ENCODE measurements at places on chromosomes 3 and 15.
A peak's percentile ranks its signal among the peaks of the same experiment; 100 is the strongest.

DNA sequence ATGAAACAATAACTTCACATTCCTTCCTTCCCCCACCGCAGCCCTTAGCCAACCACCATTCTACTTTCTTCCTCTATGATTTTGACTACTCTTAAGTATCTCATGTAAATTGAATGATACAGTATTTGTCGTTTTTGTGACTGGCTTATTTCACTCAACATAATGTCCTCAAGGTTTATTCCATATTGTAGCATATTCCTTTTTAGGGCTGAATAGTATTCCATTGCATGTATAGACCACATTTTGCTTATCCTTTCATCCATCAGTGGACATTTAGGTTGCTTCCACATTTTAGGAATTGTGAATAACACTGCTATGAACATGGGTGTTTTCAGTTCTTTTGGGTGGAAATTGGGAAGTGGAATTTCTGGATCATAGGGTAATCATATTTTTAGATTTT lies 106.1 kb downstream of the THSD4 start:
- no peak for DNase-seq

DNA sequence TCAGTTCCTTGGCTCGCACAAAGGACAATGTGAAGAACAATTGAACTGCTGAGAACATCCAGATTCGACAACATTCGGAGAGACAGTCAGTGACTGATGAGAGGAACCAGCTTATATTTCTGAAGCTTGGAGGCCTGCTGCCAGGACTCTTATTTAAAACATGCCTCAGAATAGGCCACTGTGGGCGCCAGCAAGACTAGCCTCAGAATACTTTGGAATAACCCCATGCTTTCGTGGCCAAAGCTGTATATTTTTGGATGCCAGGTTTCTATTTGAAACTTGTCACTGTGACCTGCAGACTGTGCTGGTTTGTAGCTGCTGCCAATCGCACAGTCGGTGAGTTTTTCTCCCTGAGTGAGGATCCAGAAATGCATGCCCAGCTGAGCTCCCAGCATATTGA lies 129.9 kb upstream of the UBE3A start:
- DNase-seq: no peak

- DNase-seq: no peak
These were observed 139.9 kb downstream of the ALDH1A2 start for GRCh38 chr15:57925650-57926049.

DNA sequence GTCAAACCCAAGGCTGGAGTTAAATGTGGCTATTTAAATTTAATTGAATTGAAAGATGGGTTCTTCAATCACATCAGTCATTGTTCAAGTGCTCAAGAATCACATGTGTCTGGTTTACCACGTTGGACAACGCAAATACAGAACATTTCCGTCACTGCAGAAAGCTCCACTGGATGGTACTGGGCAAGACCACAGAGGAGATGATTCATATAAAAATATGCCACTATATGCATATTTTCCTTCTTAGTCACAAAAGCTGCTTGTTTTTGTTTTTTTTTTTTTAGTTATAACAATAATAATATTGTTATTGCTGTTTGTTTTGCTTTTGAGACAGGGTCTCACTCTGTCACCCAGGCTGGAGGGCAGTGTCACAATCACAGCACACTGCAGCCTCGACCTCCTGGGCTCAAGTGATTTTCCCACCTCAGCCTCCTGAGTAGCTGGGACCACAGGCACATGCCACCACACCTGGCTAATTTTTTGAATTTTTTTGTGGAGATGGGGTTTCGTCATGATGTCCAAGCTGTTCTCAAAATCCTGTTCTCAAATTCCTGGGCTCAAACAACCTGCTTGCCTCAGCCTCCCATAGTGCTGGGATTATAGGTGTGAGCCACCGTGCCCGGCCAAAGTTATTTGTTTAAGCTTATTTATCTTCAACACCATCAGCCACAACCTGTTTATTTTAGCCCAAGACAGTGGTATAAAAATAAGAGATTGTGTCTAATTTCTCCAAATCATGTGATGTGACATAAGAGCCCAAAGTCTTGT lies 19.4 kb downstream of the RTP3 start:
- no peak for DNase-seq

DNA sequence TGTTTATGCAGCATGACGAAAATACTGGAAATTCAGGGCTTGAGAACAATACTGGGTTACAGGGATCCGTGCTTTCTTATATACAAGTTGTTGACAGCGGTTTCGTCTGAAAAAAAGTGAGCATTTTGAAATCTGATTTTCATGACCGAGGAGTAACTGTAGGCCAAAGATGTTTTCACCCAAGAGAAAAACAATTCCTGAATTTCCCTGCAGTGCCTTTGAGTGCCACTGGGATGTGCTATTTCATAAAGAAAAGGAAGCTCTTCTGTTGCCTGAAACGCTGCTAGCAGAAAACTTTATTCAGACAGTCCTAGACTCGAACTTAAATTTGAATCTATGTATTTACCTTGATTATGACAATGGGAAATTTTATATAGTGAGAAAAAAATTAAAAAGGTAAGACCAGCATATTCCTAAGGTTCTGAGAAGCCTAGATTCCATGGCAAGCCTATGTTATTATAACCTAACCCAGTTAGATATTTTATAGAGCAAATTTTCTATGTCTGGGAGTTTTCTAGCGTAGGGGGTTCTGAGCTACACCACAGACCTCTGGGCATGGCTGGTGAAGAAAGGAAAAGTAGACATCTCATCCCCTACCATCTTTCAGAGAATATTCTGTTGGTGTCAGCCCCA lies 30.2 kb downstream of the KCNAB1 start:
- DNase-seq: no peak

DNA sequence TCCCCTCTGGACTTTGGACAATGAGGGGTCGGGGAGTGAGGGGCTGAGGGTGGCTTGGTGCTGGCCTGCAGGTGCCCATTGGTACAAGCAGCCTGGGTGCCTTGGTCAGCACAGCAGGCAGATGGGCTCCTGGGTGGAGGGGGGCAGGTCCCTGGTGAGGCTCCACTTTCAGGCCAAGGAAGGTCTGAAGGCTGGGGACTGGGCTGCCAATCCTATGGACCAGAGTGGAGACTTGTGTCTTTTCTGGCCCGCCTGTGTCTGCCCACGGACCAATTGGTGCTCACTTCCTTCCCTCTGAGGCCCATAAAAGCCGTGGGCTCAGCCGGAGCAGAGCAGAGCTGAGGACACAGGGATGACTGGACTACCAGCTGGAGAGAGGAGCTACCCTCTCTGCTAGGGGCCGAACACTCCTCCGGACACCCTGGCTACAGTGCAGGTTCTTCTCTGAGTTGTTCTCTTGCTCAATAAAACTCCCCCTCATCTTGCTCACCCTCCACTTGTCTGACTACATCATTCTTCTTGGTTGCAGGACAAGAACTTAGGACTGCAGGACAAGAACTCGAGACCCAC lies 31.9 kb upstream of the IREB2 start:
- no peak for DNase-seq

- DNase-seq: no peak
These were observed 63.6 kb downstream of the PROS1 start for GRCh38 chr3:93910097-93910496.

- no peak for DNase-seq
These were observed 330.2 kb downstream of the EPHB1 start for GRCh38 chr3:135125171-135125801.

DNA sequence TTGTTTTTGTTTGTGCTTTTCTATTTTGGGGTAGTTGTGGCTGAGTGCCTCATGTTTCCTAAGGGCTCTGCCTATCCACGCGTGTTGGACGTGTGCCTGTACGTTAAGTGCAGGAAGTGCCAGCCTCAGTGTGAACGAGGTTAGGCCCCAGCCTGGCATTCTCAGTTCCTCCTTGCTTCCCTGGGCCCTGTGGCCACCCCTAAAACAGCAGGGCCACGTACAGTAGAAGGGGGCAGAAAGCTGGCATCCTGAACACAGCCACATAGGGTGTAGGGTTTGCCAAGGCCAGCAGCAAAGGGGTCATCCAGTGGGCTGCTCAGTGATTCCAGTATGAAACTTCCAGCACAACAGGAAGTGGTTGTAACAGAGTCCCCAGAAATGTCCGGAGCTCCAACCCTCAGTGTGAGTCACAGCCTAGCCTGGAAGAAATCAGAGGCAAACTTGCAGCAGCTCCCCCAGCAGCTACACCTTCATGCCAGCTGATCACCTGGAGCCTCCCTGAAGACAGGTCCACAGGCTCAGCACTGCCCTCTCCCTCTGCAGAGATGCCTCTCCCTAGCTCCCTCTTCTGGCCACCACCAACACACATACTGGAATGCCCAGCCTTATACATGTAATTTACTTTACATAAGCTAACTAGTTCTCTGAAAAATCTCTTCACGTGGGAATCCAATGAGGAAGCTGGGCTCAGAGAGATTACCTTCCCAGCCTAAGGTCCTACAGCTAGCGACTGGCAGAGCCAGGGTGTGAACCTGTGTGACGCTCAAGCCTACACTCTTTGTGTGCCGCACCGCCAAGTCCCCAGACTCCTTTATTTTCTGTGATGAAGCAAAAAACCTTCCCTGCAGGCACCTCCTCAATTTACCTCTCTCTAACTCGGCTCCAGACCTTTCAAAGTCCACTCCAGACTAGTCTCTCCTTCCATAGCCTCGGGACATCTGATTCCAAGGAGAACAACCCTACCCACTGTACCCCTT lies 26.6 kb downstream of the ILDR1 start:
- DNase-seq: no peak

GRCh38 chr3:37221407-37221806 lies 47.0 kb upstream of the LRRFIP2 start:
- no peak for DNase-seq

GRCh38 chr3:66407611-66408218 lies 93.1 kb downstream of the LRIG1 start:
- DNase-seq: peak; percentile 51

DNA sequence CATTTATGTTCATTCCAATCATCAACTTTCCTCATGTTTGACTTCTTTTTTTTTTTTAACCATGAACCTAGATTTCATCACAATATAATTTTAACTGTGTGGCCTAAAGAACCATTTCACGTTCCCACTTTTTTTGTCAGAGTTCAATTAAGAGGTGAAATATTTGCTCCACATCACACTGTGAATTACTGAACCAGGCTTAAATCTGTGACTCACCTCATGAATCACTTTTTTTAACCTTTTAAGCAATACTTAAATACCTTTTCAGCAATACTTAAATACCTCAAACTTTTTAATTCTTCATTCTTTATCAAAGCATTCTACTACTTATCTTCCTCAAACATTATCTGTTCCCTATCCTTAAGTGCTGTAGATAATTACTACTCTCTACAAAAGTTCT lies 137.6 kb downstream of the SI start:
- DNase-seq: no peak

DNA sequence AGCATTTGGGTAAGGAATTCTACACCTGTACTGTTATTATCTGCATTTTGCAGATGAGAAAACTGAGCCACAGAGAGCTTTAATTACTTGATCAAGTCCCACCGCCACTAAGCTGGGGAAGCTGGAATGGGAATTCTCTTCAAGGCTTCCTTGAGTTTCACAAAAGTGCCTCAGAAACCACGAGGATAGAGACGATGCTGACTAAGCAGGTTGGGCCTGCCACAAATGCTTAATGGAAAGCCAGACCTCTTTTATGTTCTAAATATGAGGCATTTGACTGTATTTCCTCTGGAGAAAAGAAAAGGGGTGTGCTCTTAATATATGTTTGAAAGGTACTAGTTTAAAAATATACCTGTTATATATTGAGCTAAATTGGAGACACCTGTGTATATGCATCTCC lies 34.7 kb downstream of the ADAMTS9 start:
- no peak for DNase-seq

DNA sequence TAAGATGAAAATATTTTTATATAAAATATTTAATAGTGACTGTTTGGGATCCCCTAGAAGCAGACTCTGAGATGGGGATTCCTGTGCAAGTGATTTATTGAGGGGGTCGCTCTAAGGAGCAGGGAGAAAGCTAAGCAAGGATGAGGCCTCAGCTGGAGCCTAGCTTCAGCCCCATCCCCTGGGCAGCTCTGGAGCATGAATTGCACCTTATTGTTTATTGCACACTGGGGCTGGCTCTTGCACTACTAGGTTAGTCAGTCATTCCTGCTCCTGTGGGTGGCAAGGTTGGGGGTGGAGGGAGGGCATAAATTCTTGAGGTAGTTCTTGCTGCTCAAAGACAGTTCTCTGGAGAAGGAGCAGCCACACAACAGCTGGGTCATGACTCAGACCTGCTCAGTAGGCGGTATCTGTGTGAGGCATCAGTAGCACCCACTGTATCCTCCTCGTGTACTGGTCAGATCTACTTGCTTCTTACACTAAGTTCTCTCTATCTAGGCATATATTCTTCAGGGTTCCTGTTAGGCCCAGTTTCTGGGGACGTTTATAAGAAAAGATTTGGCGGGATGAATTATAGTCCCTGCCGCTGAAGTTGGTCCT lies 27.2 kb upstream of the TNFSF10 start:
- peak; percentile 22 for DNase-seq

DNA sequence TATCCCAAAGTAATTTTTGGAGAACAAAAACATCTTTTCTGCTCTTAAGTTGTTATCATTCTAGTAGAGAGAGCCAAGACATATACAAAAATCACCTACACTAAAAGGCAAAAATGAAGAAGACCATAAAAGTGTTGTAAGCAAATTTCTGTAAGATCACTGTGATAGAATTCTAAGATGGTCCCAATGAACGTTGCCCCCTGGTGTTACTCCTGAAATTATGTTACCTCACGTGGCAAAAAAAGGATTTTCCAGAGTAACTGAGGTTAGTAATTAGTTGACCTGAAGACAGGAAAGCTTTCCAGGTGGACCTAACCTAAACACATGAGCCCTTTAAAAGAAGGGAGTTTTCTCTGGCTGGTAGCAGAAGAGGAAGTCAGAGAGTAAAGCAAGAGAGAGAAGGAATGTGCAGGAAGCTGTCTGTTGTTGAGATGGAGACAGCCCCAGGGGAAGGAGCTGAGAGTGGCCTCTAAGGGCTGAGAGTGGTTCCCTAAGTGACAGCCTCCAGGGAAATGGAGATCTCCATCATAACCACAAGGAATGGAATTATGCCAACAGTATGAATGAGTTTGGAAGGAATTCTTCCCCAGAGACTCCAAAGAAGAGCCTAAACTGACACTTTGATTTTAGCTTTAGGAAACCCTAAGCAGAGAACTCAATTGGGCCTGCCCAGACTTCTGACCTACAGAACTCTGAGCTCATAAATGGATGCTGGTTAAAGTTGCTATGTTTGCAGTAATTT lies 205.9 kb downstream of the CD47 start:
- DNase-seq: no peak

GRCh38 chr3:193968380-193968974 lies 167.5 kb upstream of the HES1 start:
- no peak for DNase-seq

DNA sequence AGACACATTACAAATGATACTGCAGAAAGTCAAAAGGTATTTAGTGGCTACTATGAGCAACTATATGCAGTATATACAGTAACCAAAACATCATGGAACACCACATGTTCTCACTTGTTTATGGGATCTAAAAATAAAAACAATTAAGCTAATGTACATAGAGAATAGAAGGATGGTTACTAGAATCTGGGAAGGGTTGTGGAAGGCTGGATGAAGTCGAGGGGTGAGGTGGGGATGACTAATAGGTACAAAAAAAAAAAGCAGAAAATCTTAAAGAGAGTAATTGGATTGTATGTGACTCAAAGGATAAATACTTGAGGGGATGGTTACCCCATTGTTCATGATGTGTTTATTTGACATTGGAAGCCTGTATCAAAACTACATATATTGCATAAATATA lies 848.8 kb upstream of the GBE1 start:
- no peak for DNase-seq

Measured in stimulated activated CD8-positive, alpha-beta memory T cell treated with anti-CD3 and anti-CD28 coated beads, Interleukin-4, amount 100 ng/mL, for 1 hour (primary cell).